ENCODE measurements at places on chromosomes 7 and 10.

- DNase-seq, result no peak
These were observed 621.3 kb downstream of the GALNT17 start for GRCh38 chr7:71753236-71753635.

GRCh38 chr7:138753150-138753518, 44.7 kb upstream of the TMEM213 start:
- no peak for DNase-seq

- no peak for DNase-seq
These were observed 110.7 kb downstream of the AKR1D1 start for GRCh38 chr7:138186951-138187351.

- no peak for DNase-seq
These were observed 332.8 kb upstream of the PLXDC2 start for GRCh38 chr10:19483421-19483820.

GRCh38 chr7:147700702-147701101, 889.9 kb upstream of the C7orf33 start:
- DNase-seq, result no peak

- DNase-seq, result no peak
These were observed 373.6 kb upstream of the GHITM start for GRCh38 chr10:83765731-83766130.

- DNase-seq, result no peak
These were observed 38.1 kb upstream of the GRM8 start for GRCh38 chr7:127290801-127291361.

DNA sequence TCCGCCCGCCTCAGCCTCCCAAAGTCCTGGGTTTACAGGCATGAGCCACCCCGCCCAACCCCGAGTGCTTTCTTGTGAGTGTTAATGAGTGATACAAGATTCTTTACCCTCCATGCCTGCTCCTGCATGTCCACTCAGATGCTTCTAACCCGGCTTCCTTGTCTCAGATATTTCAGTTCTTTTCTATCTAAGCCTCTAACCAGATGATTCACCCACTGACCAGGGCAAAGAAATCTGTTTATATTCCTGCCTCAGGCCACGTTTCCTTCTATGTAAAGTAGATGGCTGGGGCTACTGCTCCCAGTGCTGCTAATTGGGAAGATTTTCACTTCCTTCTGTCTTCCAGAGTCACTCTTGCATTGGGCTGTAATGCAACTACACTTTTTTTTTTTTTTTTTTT, 395.1 kb upstream of the ANKRD30A start:
- DNase-seq, result no peak

DNA sequence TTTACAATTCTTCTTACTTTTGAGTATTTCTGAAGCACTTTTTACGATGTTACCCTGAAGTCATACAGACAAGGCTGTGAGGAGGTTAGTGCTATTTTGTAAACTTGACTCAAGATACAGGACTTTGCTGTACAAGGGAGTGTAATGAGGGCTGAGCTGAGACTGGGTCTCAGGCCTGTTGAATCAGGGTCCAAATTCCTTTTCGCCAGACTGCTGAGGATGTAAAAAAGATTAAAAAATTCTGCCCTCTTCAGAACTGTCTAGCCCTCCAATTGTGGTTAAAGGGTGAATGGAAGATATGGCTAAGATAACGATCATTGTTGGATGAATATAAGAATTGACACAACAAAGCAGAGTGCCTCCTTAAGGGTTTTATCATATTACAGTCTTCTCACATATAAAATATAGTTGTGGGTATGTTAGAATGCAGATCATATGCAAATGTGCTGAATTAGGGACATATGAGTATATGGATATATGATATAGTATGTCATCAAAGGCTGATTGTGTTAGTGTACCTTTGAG, 165.4 kb downstream of the SUGCT start:
- DNase-seq, result no peak

DNA sequence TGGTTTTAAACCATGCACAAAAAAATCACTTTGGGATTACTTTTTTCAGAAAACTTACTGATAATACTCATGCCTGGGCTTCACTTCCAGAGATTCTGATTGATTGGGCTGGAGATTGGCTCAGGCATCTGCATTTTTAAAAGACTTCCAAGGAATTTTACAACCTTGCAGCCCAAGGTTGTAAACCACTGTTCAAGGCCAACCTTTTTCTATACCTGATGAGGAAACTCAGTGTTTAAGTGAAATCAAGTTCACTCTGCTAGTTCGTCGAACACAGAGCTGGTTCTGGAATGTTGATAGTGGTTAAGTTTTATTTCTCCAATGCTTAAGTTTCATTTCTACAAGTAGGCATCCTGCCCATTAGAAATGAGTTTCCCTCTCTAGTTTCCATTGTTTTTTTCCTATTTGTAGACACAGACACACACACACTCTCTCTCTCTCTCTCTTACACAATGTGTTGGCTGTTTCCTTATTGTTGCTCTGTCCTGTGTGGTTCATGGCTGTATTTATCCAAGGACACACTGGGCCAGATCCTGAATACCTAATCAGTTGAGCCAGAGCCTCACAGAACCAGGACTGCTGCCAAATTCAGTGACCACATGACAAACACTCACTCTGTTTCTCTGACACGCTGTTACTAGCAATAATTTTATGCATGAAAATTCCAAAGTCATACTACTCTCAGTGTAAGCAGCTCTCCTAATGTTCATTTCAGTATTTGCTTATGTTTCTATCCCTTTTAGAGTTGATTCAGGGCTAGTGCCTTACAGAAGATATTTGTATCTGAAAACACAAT, 3.7 kb upstream of the IFIT1B start:
- no peak for DNase-seq

DNA sequence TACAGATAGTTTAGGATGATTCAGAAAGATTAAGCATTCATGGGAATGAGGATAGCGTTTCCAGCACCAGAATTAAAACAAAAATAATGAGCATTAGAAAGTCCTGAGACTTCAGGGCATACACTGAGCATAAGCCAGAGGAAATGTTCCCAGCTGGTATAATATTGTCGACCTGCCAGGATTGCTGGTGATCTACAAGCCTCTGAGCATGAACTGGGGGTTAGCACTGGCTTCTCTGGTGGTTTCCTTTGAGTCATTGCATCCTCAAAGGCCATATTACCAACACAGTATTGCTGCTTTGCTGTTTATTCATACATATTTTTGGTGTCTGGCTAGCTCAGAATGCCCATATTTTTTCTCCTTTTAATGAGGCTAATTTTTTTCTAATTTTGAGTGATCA, 10.7 kb upstream of the ATRNL1 start:
- no peak for DNase-seq

GRCh38 chr10:17965649-17966235, 14.0 kb downstream of the SLC39A12 start:
- DNase-seq, result no peak

Data from SK-N-MC (cell line).